Left cardiac atrium (tissue), 4 donors: ENCODE measurements at places on chromosomes 1 and 21. TPM values are rescaled to one million over a fixed set of nuclear protein-coding genes. Genes with fewer than 3 reads are reported as not detected.
A peak's percentile ranks its signal among the peaks of the same experiment; 100 is the strongest.

Gene SNX27
- total RNA-seq = 32.3 TPM

GRCh38 chr1:178959543-178960460 lies 65.9 kb upstream of the FAM20B start:
- no peak for DNase-seq

- no peak for DNase-seq
These were observed 161.8 kb downstream of the CLIC6 start for GRCh38 chr21:34830386-34831170.

GRCh38 chr1:76250271-76250670 lies 175.7 kb downstream of the ST6GALNAC3 start:
- DNase-seq = no peak

- no peak for DNase-seq
These were observed 54.4 kb upstream of the A3GALT2 start for GRCh38 chr1:33375316-33375715.

DNA sequence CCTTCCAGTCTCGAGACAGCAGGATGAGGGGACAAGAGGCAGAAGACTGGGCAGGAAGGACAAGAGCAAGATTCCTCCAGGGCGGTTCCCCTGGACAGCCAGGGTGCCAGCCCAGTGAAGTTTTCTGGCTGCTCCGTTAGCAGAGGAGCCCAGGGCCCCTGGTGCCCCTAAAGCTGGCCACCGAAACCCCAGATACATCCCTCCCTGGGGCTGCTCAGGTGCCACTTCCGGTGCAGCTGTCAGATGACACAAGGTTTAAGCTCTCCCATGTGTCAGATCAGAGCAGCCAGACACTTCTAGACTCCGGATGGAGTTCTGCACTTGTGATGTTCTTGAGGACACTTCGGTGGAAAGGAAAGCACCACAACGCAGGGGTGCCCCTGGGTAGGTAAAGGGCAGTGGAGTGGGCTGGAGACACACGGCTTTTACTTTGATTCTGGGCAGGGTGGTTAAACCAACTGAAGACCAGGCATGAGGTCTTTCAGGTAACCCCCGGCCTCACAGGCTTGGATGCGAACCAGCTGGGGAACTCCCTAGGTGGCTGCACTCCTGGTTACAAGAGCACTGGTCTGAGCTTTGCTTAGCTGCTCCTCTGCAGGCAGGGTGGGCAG lies 85.7 kb downstream of the ITPKB start:
- DNase-seq = no peak

DNA sequence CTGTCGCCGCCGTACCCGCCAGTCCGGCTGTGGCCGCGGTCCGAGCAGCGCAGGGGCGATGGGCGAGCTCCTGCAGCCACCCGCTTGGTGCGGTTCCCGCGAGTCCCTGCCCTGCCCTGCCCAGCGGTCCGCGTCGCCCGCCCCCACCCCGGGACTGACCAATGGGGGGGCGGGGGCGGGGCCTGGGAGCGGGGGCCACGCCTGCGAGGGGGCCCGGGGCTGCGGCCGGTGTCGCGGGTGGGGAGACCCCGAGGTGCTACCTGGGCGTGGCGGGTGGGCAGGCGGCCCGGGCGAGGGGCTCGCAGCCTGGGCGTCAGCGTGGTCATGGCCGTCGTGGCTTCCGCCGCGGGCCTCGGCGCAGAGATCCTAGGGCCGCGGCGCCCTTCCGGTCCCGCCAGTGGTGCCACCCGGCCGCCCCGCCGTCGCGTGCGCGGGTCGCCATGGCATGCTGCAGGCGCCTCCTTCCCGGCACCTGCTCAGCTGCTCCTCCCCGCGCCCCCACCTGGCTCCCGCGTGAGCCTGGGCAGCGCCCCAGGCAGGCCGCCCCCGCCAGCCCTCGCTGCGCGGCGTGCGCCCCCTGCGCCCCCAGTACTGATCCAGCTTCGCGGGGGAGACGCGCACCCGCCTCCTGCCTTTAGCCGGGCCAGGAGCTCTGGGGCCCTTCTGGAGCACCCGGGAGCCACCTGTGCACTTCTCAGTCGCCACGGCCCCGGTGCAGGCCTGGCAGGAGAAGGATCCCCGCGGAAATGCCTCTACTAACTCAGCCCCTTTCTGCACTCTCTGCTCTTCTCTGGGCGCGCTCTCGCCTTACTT lies at the start of gene BMP8B:
Gene BMP8B, minus strand, starts transcription at position 108 of the 813 bp plus-strand sequence. CDS start 380 bp downstream, outside the sequence.
- DNase-seq = peak; percentile 53

DNA sequence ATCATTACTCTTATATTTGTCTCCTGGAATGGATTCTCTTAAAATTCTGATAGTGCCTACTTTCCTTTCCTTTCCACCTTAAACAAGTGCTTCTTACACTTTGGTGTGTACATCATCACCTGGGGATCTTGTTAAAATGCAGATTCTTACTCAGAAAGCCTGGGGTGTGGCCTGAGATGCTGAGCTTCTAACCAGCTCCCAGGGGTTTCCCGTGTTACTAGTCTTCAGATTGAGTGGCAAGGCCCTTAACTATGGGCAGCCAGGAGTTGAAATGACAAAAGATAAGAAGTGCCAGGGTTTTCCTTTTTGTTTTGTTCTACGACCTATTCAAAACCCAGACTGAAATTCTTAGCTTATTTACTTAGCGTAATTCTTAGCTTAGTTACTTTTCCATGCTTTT lies 159.2 kb downstream of the HFM1 start:
- no peak for DNase-seq
